Heart left ventricle (tissue), 16 donors: ENCODE measurements at places on chromosomes 3 and 15. TPM values are rescaled to one million over a fixed set of nuclear protein-coding genes. Genes with fewer than 3 reads are reported as not detected.

The CPN2 gene
- total RNA-seq = 6.0 TPM

The CKMT1B gene
- not detected for total RNA-seq

GRCh38 chr3:37562876-37563275 is 298.8 kb upstream of the CTDSPL start:
- no peak for DNase-seq

The ECE2 gene
- not detected for total RNA-seq

The GLDN gene
- 10.3 TPM for total RNA-seq

GRCh38 chr3:98846101-98846500 is 55.4 kb downstream of the DCBLD2 start:
- DNase-seq = no peak

The CNTN6 gene
- not detected for total RNA-seq

The OPA1 gene
- 106 TPM for total RNA-seq

DNA sequence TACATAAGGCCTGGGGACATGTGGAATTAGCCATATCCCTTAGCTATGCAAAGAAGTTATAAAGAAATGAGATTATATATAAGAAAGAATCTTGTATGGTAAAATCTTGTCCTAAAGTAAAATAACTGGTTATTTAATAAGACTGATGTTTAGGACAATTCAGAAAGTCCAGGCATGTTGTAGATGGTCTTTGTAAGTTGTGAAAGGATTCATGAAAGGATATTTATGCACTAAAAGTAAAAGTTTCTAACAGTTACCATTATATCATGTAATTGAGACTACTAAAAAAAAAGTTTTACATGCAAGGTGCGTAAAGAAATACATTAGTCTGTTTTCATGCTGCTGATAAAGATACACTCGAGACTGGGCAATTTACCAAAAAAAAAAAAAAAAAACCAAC is 146.3 kb downstream of the FMN1 start:
- DNase-seq = no peak

DNA sequence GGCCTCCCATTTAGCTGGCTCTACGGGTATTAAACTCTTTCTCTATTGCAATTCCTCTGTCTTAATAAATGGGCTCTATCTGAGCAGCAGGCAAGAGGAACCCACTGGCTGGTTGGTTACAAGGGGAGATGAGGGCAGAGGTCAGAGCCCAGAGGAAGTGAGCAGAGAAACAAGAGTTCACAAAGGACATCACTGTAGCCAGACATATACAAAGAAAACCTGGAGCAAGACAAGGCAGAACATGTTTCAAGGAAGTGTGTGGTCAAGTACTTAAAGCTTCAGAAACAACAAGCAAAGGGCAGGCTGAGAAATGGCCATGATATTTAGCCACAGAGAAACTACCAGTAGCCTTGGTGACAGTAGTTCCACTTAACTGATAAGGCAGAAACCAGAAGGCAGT is 24.3 kb downstream of the SUSD5 start:
- DNase-seq = no peak

The CLPX gene
- total RNA-seq = 57.2 TPM

- no peak for DNase-seq
These were observed 558 bp downstream of the DTWD1 start for GRCh38 chr15:49621401-49621811.

GRCh38 chr15:89999676-90000185 is 1.4 kb upstream of the ZNF710 start:
- peak; percentile 34 for DNase-seq

DNA sequence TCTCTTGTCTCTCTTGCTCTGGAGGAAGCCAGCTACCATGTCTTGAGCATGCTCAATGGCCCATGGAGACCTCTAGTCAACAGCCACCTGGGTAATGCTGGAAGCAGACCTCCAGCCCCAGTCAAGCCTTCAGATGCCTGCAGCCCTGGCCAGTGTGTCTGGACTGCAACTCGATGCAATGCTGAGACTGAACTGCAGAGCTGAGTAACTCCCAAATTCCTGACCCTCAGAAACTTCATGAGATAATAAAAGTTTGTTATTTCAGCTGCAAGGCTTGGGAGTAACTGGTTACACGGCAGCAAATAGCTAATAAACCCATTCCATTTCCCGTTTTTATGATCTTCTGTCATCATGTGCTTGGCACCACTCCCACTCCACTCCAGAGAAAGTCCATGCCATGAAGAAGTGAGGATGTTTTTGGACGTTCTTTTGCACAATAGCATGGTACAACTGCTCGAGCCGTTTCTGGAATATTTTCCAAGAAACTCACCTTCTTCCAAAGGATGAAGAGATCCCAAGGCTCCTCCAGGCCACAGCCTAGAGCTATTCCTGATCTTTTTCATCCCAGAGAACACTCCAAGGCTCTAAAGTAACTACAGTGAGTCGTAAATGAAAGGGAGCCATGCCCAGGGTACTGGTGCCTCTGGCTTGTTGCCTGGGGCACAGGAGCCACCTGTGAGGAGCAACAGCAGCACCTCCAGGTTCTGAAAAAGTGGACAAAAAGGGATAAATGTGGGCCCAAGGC is 72.0 kb upstream of the KLF13 start:
- DNase-seq = no peak

DNA sequence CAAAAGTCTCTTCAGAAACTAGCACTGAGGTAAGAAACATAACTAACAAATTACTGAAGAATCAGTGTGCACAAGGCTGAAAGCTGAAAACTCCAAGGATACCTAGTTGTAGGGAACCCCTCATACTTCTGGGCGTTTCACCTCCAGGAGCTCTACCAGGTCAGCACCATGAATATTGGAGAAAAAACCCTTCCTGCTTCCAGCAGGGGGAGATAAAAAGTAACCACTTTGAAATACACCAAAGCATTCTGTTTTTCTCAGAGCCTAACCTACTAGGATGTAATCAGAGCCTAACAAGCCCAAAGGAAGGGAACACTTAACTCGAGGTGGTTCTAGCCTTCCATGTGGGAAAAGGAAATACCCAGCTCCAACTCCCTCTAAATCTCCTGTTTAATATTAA is 175.8 kb upstream of the MME start:
- DNase-seq = no peak

DNA sequence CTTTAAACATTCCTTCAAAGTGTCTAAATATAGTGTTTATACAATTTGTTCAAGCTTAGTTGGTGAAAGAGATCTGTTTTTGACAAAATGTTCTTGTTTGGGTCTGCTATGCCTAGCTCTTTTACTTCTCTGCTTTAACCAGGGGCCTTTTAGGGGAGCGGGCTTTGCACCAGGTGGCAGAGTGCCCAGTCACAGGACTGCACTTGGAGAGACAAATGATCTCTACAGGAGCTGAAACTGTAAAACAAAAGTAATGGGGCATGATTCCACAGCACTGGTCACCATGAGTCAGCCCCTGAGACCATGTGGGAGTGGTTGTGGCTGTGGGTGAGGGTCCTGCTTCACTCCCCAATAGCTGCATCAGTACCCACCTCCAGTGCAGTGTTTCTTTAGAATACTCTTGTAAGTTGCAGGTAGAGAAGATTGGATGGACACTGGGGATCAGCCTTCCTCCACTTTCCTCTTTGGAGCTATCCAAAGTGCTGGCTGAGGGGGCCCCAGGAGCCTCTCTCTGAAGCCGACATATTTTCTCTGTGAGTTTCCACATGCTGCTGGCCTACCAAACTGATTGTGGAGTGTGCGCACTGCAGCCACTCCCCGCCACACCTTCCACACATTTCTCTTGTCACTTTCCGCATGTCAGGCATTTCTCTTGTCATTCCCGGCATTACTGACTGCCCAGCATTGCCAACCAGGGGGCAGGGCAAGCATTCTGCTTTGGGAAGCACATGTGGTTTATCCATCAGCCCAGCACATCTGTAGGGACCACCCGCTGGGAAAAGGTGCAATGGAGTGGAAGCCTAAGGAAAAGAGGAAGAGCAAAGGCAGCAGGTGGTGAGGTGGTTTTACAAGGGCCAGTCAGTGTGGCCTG is 110.0 kb downstream of the EPHB1 start:
- DNase-seq = no peak

The SLC6A1 gene
- 0.44 TPM for total RNA-seq

- no peak for DNase-seq
These were observed 38.2 kb downstream of the STAG1 start for GRCh38 chr3:136714020-136714419.

DNA sequence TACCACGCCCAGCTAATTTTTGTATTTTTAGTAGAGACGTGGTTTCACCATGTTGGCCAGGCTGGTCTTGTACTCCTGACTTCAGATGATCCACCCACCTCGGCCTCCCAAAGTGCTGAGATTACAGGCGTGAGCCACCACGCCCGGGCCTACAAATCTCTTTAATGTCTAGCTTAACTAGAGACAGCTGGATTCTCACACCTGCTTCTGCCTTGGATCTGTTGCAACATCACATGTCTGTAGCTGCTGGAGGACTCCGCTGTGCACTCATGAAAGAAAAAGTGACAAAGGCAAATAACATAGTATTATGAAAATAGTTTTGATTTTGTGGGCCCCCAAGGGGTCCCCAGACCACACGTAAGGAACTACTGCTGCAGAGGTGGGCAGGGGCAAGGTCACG is 85.9 kb downstream of the NCEH1 start:
- no peak for DNase-seq

The GRAMD1C gene
- total RNA-seq = 0.49 TPM

GRCh38 chr15:90037961-90038631 is 37.0 kb downstream of the ZNF710 start:
- DNase-seq = no peak

- DNase-seq = no peak
These were observed 12.8 kb downstream of the SPTBN5 start for GRCh38 chr15:41881086-41881485.

GRCh38 chr3:59308684-59309083 is 258.9 kb upstream of the CFAP20DC start:
- no peak for DNase-seq

The DUOX1 gene
- total RNA-seq = 0.35 TPM

DNA sequence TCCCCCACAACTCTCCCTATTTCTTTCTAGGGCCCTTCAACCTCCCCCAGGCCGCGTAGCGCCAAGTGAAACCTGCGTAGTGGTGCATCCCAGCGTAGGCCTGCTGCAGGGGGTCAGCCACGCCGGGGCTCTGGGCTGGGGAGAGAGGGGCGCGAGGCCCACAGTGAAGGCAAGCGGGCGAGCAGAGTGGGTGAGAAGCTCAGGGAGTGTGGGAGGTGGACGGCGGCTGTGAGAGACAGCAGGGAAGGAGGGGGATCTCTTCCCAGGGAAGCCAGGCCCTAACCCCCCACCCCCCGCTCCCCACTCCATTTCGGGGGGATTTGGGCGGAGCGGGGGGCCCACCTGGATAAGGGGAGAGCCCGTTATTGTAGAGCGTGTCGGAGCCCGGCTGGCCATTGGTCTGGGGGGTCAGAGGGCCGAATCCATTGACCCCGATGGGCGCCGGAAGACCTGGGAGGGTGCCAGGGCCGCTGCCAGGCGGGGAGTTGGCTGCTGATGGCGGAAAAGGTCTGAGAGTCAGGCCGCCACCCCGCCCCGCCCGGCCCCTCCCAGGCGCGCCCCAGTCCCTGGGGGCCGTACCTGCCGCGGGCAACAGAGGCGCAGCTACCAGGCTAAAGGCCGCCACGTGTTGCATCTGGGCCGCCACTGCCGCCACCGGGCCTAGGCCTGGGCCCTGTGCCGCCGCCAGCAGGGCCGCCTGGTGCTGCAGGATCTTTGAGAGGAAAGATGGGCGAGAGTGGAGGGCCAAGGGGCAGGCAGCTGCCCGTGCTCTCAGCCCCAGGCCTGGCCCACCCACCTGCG is 16.6 kb upstream of the PARP6 start:
- DNase-seq = no peak

GRCh38 chr15:57150066-57150865 is 226.0 kb upstream of the CGNL1 start:
- no peak for DNase-seq

The GHSR gene
- not detected for total RNA-seq

DNA sequence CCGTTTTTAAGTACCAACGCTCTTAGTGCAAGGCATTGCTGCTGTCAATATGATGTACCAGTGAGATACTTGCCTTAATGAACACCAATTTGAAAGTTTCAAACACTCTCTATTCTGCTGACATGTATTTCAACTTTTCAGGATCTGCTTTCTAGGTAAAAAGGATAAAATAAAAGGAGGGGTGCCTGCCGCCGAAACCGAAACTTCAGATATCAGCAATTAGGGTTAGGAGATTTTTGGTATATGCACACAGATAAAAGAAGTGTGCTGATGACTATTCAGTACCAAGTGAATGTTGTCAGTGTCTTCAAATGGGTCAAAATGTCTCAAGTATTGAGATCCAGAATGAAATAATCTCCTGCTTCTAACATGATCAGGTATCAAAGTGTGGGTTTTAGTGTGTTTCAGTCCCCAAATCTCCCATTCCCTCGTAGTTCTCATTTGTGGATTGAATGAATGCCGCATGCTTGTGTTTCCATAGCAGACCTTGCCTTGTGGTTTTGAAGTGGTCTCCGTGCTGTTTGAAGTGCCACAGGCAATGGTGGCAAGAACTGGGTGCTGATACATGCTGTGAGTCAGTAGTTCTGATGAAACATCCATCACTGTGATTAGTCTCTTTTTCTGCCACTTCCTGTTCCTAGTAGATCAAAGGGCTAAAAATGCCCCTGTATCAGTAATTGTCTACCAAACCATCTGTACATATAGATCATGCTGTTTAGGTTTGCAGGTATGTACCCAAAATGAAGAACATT is 22.5 kb downstream of the CHST14 start:
- no peak for DNase-seq

- DNase-seq = no peak
These were observed 380.4 kb upstream of the PROK2 start for GRCh38 chr3:72165317-72165716.

The WDR76 gene
- 7.4 TPM for total RNA-seq

- DNase-seq = no peak
These were observed 26.0 kb downstream of the UBE2E1 start for GRCh38 chr3:23831517-23832394.

The HRG gene
- total RNA-seq = not detected

GRCh38 chr3:183698318-183698751 is 738 bp downstream of the YEATS2 start:
- peak; percentile 39 for DNase-seq

- DNase-seq = peak; percentile 83
These were observed 24.5 kb upstream of the IDH2 start for GRCh38 chr15:90126596-90127435.

The KLHL25 gene
- total RNA-seq = 2.2 TPM

GRCh38 chr15:94258246-94258645 is 26.9 kb downstream of the MCTP2 start:
- no peak for DNase-seq

DNA sequence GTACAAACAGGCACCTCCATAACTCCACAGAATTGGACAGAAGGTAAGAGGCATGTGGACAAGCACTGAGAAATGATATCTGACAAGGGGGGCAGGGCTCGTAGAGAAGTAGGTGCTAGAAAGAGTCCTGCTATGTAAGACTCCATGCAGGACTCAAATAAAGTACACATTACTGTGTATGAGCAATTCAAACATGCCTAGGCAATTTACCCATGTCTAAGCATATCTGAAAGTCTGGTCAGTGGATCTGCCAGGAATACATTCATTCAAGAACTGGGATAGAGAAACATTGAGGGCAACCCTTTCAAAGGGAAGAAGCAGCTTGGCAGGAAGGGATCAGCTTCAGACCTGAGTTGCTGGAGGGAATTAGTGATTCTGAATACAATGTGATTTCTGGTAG is 174.1 kb upstream of the MCTP2 start:
- DNase-seq = no peak

GRCh38 chr3:108406661-108407206 is 103.7 kb downstream of the MYH15 start:
- DNase-seq = no peak

GRCh38 chr3:152403632-152404066 is 134.9 kb downstream of the MBNL1 start:
- DNase-seq = peak; percentile 86

GRCh38 chr15:101469520-101470288 is 19.8 kb downstream of the PCSK6 start:
- DNase-seq = no peak

- DNase-seq = no peak
These were observed 26.8 kb downstream of the SERPINI1 start for GRCh38 chr3:167762296-167762695.
